ENCODE measurements at places on chromosomes 1 and 21. TPM values are rescaled to one million over a fixed set of nuclear protein-coding genes. Genes with fewer than 3 reads are reported as not detected.

DNA sequence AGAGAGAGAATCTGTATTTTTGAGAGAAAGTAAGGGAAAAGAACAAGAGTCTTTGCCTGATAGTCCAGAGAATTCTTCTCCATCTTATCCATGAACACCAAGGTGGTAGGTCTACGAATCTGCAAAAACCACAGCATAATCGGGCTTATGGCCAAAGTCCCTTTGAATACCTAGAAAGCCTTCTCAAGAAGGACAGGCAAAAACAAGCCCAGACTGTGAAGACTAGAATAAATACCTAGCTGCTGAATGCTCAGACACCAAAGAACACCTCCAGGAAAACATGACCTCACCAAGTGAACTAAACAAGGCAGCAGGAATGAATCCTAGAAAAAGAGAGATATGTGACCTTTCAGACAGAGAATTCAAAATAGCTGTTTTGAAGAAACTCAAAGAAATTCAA lies 79.2 kb downstream of the HFM1 start:
- no peaks in the 10 kb centered on the region for H3K4me1 ChIP-seq
- H3K27ac ChIP-seq = no peak overlapping the region
- H3K27me3 ChIP-seq = no peaks in the 10 kb centered on the region

GRCh38 chr1:93979718-93980319 lies 70.6 kb upstream of the GCLM start:
- DNase-seq = peak; percentile 13
- no peaks in the 10 kb centered on the region for H3K36me3 ChIP-seq
- H3K27ac ChIP-seq = no peak overlapping the region
- no peaks in the 10 kb centered on the region for H3K27me3 ChIP-seq
- H3K4me3 ChIP-seq = no peak overlapping the region
- H3K4me1 ChIP-seq = no peaks in the 10 kb centered on the region

DNA sequence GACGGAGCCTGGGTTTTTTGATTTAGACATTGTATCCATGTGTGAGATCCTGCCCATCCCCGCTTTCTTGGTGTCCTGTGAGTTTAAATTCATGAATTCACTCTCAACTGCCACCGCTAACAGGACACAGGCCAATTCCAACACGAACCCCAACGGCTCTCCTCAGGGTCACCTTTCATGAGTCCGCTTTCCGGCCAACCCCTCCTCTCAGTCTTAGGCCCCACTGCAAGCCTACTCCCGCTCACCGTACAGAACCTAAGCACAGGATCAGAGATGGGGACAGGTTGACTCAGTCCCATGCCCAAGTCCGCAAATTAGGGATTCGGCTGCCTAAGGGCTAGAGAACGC lies 238 bp upstream of the SCP2 start:
- peak overlapping the region; percentile 84 for H3K4me3 ChIP-seq
- H3K36me3 ChIP-seq = no peaks in the 10 kb centered on the region
- H3K27ac ChIP-seq = no peak overlapping the region
- H3K4me1 ChIP-seq = no peaks in the 10 kb centered on the region
- no peaks in the 10 kb centered on the region for H3K27me3 ChIP-seq

ENAH gene
- total RNA-seq = 206 TPM

FOXD2 gene
- total RNA-seq = 1.7 TPM
